Hematopoietic multipotent progenitor cell treated with erythropoietin and hydrocortisone succinate and interleukin-3 and kit ligand, for 8 days (in vitro differentiated cells): ENCODE measurements at places on chromosomes 5 and 9.

DNA sequence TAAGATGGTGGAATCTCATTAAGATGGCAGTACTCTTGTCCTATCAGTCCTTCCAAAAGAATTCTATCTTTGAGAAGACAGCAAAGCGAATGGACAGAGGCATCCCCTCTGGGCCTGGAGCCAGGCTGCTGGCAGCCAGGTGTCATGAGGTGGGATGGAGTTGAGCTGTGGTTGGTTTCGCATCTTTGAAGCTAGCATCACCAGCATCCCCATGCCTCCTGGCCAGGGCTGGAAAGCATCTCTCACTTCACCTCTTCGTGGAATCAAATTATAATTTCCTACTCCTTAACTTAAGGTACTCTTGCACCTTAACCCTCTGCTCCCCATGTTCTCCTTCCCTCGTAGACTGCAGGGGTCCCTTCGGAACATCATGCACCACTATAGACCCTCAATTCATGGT, 248.3 kb downstream of the GADD45G start:
- no peak for DNase-seq

GRCh38 chr9:114782586-114782985, 23.3 kb downstream of the TNFSF15 start:
- DNase-seq = no peak

GRCh38 chr5:44382894-44383293, 6.3 kb downstream of the FGF10 start:
- DNase-seq = no peak

GRCh38 chr5:93995126-93995621, 253.8 kb upstream of the POU5F2 start:
- DNase-seq = no peak

- peak; percentile 27 for DNase-seq
These were observed 30.4 kb downstream of the GABBR2 start for GRCh38 chr9:98678244-98678842.

DNA sequence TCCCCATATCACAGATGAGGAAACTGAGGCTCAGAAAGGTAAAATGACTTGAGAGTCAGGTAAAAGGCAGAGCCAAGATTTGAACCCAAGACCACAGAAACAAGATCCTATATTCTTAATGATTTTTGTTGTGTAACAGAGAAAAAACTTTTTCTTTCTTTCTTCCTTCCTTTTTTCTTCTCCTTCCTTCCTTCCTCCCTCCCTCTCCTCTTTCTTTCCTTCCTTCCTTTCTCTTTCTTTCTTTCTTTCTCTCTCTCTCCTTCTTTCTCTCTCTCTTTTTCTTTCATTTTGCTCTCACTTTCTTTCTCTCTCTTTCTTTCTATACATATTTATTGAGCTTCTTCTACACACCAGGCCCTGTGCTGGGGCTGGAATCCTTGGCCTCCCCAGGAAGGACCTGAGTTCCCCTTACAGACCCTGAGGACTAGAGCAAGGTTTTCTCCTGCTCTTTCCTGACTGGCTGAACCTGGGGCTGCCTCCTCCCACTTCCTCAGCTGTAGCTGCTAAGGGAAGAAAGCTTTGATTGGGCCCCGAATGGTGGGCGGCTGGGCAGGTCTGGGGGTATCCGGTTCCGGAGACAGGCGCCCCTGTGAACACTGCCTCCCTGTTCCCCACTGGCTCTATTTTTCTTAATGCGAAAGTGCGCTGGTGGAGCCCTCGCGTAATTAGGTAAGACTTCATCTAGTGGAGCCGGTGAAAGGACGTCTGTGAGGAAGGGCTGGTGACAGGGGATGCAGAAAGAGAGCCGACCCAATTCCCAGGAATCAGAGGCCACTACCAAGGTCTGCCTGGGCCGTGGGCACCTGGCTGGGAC, 27.4 kb upstream of the KIF12 start:
- DNase-seq = no peak

- no peak for DNase-seq
These were observed 142.7 kb upstream of the DHFR start for GRCh38 chr5:80797428-80798024.

GRCh38 chr9:15475923-15476536, 34.7 kb downstream of the PSIP1 start:
- no peak for DNase-seq
